Stimulated activated naive CD4-positive, alpha-beta T cell treated with Interleukin-2 at 50 U/mL for 16 hours (primary cell): ENCODE measurements at places on chromosomes 7 and 10.

DNA sequence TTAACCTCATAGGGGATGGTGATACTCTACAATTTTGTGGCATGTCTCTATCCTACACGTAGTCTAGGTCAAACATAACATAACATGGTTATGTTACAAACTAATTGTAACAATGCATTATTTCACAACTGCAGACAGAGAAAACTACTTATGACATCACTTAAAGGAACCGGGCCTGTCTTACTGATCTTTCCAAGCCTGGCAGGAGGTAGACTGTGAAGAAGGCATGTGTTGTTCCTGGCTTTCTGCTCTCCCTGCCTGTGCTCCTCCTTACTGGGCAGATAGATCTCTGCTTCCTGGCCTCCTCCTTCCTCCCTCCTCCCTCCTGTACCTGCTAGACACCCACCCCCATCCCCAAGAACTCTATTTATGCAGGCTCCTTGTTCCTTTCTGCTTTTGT, 5.4 kb downstream of the CACNB2 start:
- no peak for DNase-seq

DNA sequence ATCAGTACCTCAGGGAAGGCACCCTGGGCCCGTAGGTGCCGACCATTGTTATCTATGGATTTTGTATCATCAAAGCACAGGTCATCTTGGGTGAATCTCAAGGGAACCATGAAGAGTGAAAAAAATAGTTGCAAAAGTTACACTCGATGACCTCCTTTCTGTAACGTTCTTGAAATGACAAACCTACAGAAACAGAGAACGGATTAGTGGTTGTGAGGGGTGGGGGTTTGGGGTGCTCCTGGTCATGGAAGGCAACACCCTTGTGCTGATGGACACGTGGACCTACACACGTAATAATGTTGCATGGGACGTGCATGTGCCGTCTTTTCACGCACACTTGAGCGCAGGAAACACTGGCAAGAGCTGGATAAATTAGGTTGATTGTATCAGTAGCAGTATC, 655.9 kb downstream of the SDK1 start:
- DNase-seq = no peak

- DNase-seq = no peak
Observed at GRCh38 chr10:78570633-78571235, 498.0 kb upstream of the ZMIZ1 start.

GRCh38 chr10:34449836-34450235, 365.3 kb downstream of the PARD3 start:
- DNase-seq = no peak

GRCh38 chr7:91892821-91893340, 12.4 kb upstream of the MTERF1 start:
- no peak for DNase-seq

GRCh38 chr7:135920478-135920877, 56.7 kb downstream of the MTPN start:
- DNase-seq = no peak
